Cortex of kidney (tissue), 1 donor: ENCODE measurements at places on chromosomes 16 and 17.

- no peak for DNase-seq
These were observed 113.9 kb downstream of the UTP18 start for GRCh38 chr17:51374209-51374608.

GRCh38 chr17:7656958-7657609, 6.4 kb downstream of the ATP1B2 start:
- DNase-seq = no peak

GRCh38 chr17:73293480-73293911, 18.3 kb downstream of the CDC42EP4 start:
- DNase-seq = no peak

DNA sequence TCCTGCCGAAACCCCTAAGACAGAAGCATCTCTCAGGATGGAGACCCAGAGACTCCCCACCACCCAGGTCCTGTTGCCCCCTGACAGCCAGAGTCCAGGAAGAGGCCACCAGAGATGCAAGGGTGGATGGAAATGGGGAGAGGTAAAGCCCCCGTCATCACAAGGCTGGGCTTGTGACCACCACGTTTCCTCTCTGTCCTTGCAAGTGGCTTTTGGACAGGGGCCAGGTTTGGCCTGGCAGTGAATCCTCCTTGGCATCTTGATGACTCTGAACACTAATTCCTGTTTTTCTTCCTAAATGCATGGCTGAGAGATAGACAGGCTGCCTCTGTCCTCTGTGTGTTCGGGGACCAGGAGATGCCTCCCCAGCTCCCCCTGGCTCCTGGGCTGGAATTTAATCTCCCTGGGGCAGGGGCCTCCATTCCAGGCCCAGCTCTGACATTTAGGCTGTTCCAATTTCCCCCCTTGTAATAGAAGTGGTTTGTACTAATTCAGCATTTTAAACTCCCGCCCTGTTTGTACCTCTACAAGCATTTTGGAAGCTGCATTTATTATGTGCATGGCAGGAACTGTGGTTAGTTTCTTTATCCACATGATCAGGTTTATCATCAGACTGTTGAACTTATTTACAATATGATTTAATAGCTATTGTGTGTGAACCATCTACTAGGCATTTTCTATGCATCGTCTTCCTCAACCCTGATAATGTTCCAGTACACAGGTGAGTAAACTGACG, 116.1 kb upstream of the IRX6 start:
- no peak for DNase-seq

DNA sequence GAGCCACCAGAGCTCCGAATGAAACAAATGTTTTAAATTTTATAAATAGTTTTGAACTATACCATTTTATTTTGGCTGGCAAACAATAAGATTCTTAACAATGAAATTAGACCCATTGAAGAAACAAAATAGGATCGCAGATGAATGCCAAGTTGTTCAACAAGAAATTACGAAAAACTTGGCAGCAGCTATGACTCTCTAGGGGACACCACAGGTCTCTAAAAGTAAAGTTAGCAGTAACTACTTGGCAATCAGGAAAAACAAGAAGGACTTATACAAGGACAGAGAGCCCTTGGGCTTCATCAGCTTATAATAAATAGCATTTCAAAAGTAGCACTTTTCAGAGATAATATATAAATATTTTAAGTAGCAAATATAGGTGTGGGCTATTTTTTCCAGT, 603.8 kb upstream of the PSMD7 start:
- no peak for DNase-seq

- DNase-seq = no peak
These were observed 49.8 kb downstream of the WDR45B start for GRCh38 chr17:82598256-82599119.

- DNase-seq = no peak
These were observed 22.0 kb downstream of the KPNA2 start for GRCh38 chr17:68057531-68057952.

DNA sequence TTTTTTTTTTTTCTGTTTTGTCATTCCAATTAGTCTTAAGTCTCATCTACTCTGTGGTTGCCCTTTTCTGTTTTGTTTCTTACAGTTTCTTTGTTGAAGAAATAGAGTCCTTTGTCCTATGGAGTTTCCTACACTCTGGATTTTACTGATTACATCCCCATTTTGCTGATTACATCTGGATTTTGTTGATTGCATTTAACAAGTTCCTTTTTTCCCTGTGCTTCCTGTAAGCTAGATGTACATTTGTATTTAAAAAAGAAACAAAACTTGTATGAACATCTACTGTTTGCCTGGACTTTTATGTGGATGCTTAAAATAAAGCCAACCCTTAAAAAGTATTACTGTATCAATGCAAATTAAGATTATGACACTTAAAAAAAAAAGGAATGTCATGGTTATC, 147.6 kb downstream of the CHD9 start:
- no peak for DNase-seq
